ENCODE measurements at places on chromosomes 2 and 18.

DNA sequence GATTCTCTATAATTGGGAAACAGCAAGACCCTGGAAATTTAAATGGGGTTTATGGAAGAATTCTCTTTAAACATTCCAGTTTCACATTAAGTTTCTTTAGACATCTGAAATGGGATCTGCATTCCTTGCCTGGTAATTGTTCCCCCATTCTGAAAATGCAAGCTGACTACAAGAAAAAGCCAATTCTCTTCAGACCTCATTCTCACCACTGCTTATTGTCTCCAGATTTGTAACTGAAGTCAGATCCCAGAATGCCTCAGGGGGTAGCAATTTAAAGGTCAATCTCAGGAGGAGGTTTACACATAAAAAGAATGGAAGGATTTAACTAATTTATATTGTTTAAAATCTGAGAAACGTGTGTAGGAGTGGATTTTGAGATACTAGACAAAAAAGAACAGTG lies 41.2 kb downstream of the COL3A1 start:
- H3K27me3 ChIP-seq, result no peaks in the 10 kb centered on the region
- H3K4me1 ChIP-seq, result no peaks in the 10 kb centered on the region
- no peak overlapping the region for H3K27ac ChIP-seq
- H3K4me3 ChIP-seq, result no peak overlapping the region
- DNase-seq, result no peak
- no peaks in the 10 kb centered on the region for H3K36me3 ChIP-seq

- no peak for DNase-seq
- no peaks in the 10 kb centered on the region for H3K27me3 ChIP-seq
- no peak overlapping the region for H3K4me3 ChIP-seq
- H3K36me3 ChIP-seq, result no peaks in the 10 kb centered on the region
- H3K4me1 ChIP-seq, result no peaks in the 10 kb centered on the region
Measured at GRCh38 chr2:191773136-191773535, 73.8 kb downstream of the CAVIN2 start.

- no peaks in the 10 kb centered on the region for H3K27me3 ChIP-seq
- H3K4me1 ChIP-seq, result peaks cover 26% of the 10 kb centered on the region
- peak overlapping the region; percentile 35 for H3K27ac ChIP-seq
Measured at GRCh38 chr2:215466097-215466909, 30.4 kb upstream of the FN1 start.

DNA sequence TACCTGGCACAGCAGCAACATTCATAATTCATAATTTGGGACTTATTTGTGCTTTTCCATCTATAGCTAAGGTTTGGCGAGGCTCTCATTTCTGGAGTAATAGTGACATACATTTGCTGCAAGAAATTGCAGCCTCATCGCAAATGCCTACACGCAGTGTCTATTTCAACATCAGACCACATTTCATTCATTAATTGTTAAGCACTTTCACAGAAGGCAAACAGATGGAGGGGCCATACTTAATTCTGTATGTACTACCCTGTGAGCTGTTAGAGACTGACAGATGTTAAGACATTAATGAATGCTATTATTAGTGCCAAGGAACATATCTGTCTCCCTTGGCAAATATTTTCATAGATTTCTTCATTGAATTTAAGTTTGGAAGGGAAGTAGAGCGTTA lies 125.7 kb downstream of the UXS1 start:
- no peak for DNase-seq
- peaks cover 26% of the 10 kb centered on the region for H3K27me3 ChIP-seq
- no peaks in the 10 kb centered on the region for H3K36me3 ChIP-seq
- H3K27ac ChIP-seq, result no peak overlapping the region
- no peaks in the 10 kb centered on the region for H3K4me1 ChIP-seq
- no peak overlapping the region for H3K4me3 ChIP-seq

- no peak overlapping the region for H3K27ac ChIP-seq
- no peaks in the 10 kb centered on the region for H3K27me3 ChIP-seq
- H3K4me1 ChIP-seq, result no peaks in the 10 kb centered on the region
- no peaks in the 10 kb centered on the region for H3K36me3 ChIP-seq
Measured at GRCh38 chr2:153808679-153809078, 63.0 kb upstream of the GALNT13 start.

GRCh38 chr18:45850021-45850420 lies 24.5 kb downstream of the SIGLEC15 start:
- H3K36me3 ChIP-seq, result peaks cover 12% of the 10 kb centered on the region
- H3K4me1 ChIP-seq, result no peaks in the 10 kb centered on the region
- no peak overlapping the region for H3K27ac ChIP-seq
- no peak overlapping the region for H3K4me3 ChIP-seq
- no peak for DNase-seq
- no peaks in the 10 kb centered on the region for H3K27me3 ChIP-seq

DNA sequence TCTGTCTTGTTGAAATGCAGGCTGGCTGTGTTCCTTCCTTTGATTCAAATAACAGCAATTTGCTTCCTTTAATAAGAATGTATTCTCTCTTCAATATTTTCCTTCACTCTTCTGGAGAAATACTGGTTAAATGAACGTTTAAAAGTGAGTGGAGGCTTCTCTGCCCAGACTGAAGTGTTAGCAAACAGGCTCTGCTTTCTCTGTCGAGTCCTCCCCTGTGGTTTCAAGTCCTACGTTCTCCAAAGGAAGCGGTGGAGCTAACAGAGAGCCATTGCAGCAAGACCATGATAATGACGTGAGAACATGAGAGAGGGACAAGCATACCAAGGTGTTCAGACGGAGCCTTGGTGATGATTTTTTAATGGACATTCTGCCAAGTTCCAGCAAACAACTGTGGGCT lies 26.2 kb upstream of the PID1 start:
- H3K27me3 ChIP-seq, result no peaks in the 10 kb centered on the region
- no peak for DNase-seq
- no peaks in the 10 kb centered on the region for H3K4me1 ChIP-seq
- no peak overlapping the region for H3K4me3 ChIP-seq
- H3K36me3 ChIP-seq, result no peaks in the 10 kb centered on the region
- no peak overlapping the region for H3K27ac ChIP-seq

DNA sequence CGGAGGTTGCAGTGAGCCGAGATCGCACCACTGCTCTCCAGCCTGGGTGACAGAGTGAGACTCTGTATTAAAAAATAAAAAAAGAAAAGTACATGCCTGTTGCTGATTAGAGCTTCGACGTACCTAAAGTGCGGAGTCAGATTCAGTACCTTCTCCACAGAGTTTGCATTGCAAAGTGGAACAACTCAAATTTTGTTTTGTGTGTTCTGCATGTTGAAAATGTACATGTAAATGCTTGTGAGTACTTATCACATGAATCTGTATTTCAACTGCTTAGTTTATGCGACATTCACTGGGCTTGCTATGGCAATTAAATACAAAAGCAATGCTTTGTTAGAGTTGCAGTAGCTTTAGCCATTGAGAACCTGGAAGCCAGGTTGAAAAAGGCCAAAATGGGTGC lies 36.4 kb downstream of the ACTR2 start:
- H3K36me3 ChIP-seq, result peaks cover 16% of the 10 kb centered on the region
- H3K4me3 ChIP-seq, result no peak overlapping the region
- no peaks in the 10 kb centered on the region for H3K4me1 ChIP-seq
- H3K27ac ChIP-seq, result no peak overlapping the region

DNA sequence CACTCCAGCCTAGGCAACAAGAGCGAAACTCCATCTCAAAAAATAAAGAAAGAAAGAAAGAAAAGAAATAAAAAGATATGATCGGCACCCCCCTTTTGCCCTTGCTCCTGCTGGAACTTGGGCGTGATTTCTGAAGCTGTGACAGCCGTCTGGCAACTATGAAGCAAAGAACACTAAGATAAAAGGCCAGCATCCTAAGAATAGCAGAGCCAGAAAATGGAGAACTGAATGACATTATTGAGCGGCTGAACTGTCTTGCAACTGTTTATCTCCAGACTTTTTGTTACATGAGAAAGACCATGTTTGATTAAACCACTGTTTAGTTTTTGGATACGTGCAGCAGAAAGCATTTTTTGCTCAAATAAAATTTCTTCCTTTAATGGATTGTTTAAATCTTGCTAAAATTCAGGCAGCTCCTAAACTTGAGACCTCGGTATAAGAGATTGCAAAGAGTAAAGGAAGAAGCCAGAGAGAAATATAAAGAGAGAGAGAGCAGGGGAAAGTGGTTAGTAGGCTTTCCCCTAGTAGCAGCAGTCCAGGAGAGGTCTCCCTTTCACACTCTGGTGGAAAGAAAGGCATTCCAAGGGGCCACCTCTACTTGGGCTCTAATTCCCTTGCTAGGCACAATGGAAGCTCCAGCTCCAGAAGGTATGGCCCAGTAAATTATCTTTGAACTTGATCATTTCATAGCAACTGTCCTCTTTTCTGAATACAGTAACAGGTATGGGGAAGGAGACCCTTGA lies 8.2 kb upstream of the MBD2 start:
- H3K27ac ChIP-seq, result peak overlapping the region; percentile 36
- no peaks in the 10 kb centered on the region for H3K27me3 ChIP-seq

DNA sequence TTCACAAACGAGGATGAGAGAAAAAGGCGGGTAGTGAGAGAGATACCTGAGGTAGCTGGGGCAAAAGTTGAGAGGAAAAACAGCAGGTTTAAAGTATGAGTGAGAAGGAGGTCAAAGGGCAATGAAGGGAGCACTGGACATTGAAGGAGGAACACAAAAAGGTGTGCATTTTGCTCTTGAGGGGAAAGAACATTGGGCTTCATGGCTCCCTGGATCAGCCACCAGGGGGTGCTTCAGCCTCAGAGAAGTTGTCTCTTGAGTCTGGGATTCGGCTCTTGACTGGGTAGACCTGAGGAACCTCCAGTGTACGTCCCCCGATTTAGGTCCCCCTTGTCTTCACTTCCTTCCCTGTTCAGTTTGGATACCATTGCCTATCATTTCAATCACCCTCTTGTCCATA lies 128.5 kb downstream of the RAPGEF4 start:
- H3K36me3 ChIP-seq, result no peaks in the 10 kb centered on the region
- no peak overlapping the region for H3K27ac ChIP-seq
- H3K4me1 ChIP-seq, result peaks cover 15% of the 10 kb centered on the region
- no peaks in the 10 kb centered on the region for H3K27me3 ChIP-seq
- H3K4me3 ChIP-seq, result no peak overlapping the region
- DNase-seq, result no peak

- no peak for DNase-seq
- H3K4me3 ChIP-seq, result no peak overlapping the region
- no peaks in the 10 kb centered on the region for H3K4me1 ChIP-seq
- H3K36me3 ChIP-seq, result no peaks in the 10 kb centered on the region
- no peaks in the 10 kb centered on the region for H3K27me3 ChIP-seq
- H3K27ac ChIP-seq, result no peak overlapping the region
Measured at GRCh38 chr2:175606010-175606841, 395.8 kb downstream of the LNPK start.

DNA sequence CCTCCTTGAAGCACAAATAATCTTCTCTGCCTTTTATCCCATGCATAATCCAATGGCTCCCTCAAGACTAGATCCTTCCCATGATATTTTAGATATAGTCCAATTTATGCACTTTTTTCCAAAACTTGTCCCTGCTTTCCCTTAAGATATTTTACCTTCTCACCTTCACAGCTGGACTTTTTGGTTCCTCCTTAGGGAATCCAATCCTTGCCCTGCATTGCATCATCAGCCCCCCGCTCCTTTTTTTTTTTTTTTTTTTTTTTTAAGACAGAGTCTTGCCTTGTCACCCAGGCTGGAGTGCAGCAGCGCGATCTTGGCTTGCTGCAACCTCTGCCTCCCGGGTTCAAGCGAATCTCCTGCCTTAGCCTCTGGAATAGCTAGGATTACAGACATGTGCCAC lies 250.6 kb downstream of the DOK6 start:
- H3K4me3 ChIP-seq, result no peak overlapping the region
- H3K4me1 ChIP-seq, result no peaks in the 10 kb centered on the region
- no peaks in the 10 kb centered on the region for H3K36me3 ChIP-seq
- no peaks in the 10 kb centered on the region for H3K27me3 ChIP-seq

GRCh38 chr2:72263776-72264060 lies 116.1 kb upstream of the CYP26B1 start:
- H3K27ac ChIP-seq, result no peak overlapping the region
- H3K36me3 ChIP-seq, result no peaks in the 10 kb centered on the region
- H3K27me3 ChIP-seq, result no peaks in the 10 kb centered on the region
- no peak for DNase-seq
- H3K4me1 ChIP-seq, result no peaks in the 10 kb centered on the region
- no peak overlapping the region for H3K4me3 ChIP-seq

DNA sequence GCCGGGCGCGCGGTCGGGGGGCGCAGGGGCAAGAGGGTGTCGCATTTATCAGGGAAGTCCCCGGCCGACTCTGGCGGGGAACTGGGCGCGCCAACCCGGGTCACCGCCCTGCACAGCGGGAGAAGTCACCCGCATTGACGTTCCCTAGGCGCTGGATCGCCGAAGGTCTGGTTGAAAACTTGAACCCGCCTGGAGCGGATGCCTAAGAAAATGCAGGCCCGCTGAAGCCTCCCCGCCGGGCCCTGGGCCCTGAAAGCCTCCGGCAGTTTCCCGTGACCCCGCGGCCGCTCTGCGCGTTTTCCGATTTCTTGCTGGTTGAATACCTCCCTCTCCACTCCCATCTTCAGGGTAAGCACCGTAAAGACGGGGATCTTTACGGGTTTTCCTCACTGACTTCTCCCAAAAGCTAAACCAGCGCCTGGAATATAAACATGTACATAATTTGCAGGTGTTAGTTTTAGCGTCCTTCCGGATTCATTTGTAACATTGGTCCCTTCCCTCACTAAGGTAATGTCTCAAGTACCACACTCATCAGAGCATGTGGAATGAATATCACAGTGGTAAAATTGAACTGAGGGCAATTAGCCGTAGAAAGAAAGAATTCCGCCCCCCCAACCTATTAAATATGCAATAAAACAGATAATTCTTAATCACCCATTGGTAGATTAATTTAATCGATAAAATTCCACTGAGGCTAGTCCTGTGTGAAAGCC lies 675 bp upstream of the SPIRE1 start:
- H3K36me3 ChIP-seq, result no peaks in the 10 kb centered on the region
- H3K27me3 ChIP-seq, result no peaks in the 10 kb centered on the region
- H3K4me3 ChIP-seq, result peak overlapping the region; percentile 98

DNA sequence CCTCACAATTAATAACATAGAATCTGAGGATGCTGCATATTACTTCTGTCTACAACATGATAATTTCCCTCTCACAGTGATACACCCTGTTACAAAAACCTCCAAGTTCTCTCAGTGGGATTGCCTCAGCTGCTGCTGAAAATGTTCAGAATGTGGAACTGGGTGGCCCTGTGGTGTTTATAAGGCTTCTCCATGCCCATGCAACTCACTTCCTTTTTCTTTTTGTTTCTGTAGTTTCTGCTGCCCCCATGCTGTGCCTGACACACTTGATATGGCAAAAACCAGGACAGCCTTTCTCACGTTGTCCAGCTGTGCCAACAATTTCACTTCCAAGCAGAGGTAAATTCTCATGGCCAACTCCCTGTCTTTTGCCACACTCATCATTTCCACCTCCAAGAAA lies 206.2 kb downstream of the RPIA start:
- no peaks in the 10 kb centered on the region for H3K4me1 ChIP-seq
- no peak for DNase-seq
- no peaks in the 10 kb centered on the region for H3K27me3 ChIP-seq
- no peak overlapping the region for H3K27ac ChIP-seq
- H3K4me3 ChIP-seq, result no peak overlapping the region

GRCh38 chr2:34093790-34094189 lies 494.7 kb upstream of the FAM98A start:
- H3K4me3 ChIP-seq, result no peak overlapping the region
- no peaks in the 10 kb centered on the region for H3K4me1 ChIP-seq
- no peak for DNase-seq
- no peaks in the 10 kb centered on the region for H3K27me3 ChIP-seq

GRCh38 chr2:106840818-106841217 lies 45.1 kb downstream of the ST6GAL2 start:
- no peak overlapping the region for H3K4me3 ChIP-seq
- no peak for DNase-seq
- no peaks in the 10 kb centered on the region for H3K4me1 ChIP-seq
- no peaks in the 10 kb centered on the region for H3K36me3 ChIP-seq

GRCh38 chr2:151153601-151154000 lies 108.1 kb downstream of the RBM43 start:
- H3K36me3 ChIP-seq, result no peaks in the 10 kb centered on the region
- H3K4me3 ChIP-seq, result no peak overlapping the region
- H3K27me3 ChIP-seq, result no peaks in the 10 kb centered on the region
- H3K27ac ChIP-seq, result no peak overlapping the region

All from keratinocyte (primary cell).